ENCODE measurements at places on chromosomes 3 and 15.

DNA sequence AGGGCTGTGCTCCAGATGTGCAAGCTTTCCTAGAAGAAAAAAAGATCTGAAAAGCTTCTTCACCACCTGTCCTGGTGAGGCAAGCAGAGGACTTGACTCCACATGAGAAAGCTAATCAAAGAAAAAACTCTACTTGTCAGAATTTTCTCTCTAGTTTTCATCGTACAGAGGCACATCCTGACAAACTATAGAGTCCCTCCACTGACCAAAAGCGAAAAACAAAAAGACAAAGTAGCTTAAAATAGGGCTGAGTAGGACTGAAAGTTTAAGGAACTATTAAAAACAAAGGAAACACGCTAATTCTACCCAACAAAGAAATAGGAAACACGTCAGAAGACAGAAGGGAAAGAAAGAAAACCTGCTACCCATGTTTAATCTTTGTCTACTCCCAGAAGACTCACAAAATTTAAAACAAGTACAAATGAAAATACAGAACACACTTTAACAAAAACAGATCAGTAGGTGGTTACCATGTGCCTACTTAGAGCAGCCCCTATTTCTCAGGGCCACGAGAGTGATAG lies 26.5 kb downstream of the NANOGP8 start:
- DNase-seq, result no peak

DNA sequence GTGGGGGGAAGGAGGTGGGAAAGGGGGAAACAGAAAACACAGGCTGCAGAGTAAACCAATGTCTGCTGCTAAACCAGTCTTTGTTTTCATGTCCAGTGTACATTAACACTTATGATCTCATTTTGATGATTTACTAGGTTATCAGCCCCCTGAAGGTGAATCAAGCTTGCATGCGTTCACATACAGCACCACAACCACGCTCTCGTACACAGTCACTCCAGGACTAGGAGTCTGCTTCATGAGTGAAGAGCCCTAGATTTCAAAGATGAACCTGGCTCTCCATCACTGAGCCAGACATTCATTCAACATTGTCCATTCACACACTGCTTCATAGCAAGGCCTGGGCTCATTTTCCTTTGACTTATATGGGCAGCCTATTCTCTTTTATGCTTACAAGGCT lies 51.7 kb upstream of the TRIM59 start:
- DNase-seq, result no peak

DNA sequence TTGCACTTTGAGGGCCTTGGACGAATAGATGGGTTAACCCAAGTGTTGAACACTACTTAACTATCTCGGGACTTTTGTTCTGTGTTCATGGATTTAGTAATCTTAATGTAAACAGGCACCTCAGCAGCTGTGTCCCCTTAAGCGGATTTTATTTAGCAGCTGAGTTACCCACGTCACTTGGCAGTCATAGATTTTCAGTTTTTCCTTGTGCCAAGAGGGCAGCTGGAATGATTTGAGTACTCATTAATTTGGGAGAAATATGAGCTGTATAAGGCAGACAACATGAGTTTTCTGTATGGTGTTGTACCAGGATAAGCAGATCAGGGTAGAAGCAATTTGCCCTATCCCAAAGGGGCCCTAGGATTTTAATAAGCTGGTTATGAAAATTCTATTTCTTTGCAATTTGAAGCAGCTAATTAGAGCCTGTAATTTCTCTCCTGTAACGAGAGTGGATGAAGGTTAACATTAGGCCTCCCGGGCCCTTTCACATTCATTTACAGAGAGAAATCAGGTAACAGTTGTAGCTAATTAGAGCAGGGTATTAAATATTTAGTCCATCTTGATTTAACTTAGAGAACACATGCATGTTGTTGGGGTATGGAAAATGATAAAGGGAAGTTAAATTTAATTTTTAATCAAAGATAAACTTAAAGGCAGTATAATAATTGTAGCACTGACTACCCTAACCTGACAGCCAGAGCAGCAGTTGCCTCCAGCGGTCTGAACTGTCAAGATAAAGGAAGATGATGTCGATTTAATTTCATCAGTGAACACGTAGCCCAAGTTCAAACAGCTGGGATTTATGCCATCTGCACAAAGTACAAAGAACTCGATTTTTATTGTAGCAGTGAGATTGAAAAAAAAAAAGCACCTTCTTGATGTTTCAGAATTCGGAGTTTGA lies 194.5 kb downstream of the LRTM1 start:
- no peak for DNase-seq

- no peak for DNase-seq
Measured at GRCh38 chr3:107911337-107912000, 179.4 kb downstream of the CD47 start.

GRCh38 chr3:113218681-113219045 lies 7.3 kb downstream of the BOC start:
- DNase-seq, result no peak

DNA sequence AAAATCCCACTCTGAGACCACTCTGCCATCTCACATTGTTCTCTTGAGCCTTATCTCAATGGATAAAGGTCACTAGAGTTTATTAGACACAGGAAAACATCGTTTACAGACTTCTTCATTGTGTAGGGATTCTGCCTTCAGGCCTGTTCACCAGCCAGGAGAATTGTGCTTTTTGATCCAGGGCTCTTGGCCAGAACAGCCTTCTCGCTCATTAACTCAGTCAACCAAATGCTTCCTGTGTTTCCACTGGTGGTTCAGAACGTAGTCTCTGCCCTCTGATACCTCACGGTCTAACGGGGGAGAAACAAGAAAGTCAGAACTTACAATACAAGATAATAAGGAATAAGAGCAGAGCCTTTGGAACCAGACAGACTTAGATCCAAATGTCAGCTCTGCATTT lies 54.2 kb upstream of the TSEN2 start:
- no peak for DNase-seq

DNA sequence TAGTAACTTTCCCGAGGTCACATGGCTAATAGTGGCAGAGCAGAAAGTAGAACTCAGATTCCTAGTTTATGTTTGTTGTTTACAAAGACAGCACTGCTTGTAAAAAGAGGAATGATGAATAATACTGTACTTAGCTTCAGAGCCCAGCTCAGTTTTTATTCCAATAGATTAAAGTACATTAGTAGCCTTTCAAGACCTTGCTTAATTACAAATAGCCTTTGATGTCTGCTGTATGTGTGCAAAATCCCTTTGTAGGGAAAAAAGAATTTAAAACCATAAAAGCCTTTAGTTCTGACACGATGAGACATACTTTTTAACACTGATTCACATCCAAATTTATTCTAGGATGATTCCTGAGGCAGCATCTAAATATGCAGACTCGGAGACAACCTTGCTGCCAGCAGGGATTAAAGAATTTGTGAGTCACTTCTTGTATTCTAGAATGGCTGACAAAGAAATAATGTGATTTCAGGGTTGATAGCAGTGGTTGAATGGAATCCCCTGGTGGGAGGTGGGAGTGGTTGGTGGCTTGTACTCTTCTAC lies 324.2 kb upstream of the TGFBR2 start:
- DNase-seq, result no peak

DNA sequence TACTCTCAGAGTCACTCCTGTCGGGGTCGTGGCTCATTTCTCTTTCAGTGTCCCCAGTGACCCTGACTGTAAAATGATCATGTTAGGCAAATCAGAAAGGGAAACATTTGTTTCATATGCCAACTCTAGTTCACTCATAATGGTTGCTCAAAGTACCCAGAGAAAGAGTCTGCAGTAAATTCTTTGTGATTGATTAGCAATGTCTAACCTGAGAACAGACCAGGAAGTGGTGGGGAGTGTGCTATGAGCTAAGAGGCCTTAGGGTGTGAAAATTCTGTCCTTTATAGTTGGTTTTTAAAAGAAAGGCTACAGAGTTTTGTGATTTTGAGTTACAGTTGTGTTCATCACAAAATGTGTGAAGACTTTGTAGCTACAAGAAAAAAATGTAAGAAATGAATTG lies 108.9 kb downstream of the EDEM1 start:
- no peak for DNase-seq

DNA sequence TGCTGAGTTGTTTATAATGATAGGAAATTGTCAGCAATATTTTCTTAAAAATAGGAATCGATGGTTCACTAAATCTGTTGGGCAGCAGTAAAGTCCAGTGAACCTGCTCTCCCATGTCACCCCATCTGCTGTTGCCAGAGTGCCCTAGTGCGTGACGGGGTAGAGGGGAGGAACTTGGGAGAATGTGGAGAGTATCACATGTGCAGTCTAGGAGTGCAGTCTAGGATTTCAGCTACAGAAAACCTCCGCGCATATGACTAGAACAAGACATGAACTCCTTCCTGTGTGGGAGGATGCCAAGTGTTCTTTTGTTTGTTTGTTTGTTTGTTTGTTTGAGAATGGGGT lies 74.6 kb upstream of the ACAD9 start:
- DNase-seq, result no peak

DNA sequence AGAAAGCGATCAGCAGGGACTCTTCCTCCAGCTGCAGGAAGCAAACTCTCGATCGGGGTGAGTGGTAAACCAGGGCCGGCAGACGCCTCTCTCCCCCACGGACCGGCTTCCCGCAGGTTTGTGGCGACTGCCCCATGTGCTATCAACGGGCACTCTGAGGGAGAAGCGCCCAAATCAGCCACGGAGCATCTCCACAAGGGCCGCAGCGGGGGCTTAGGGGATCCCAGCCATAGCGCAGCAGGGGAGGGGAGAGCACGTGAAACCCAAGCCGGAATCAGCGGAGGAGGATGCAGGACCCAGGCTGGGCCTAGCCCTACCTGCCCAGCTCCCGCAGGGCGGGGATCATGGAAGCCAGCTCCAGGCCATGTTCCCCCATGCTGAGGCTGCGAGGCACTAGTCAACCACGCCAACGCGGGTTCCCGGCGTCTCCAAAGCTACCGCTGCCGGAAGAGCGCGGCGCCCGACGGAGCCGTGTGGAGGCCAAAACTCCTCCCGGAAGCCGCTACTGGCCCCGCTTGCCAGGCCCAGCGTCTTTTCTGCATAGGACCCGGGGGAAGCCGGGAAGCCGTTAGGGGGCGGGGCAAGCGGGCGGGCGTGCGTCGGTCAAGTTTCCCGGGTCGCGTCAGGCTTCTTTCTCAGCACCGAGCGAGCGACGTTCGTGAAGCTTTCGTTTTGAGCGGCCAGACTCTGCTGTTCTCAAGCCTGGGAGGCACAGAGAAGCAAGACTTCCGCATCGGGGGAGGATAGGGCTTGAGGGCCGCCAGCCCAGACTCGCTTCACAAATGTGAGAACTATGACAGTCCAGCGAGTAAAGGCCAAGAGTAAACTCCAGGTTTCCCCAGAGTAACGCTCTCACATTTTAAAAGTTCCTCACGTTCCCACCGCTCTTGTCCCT lies at the start of gene ATR:
Gene ATR (minus strand): TSS at position 405 of the 895 bp plus-strand sequence. CDS start 29 bp downstream, at position 376.
- peak; percentile 98 for DNase-seq

Measured in activated CD4-positive, alpha-beta T cell treated with anti-CD3 and anti-CD28 coated beads, Interleukin-10, Interleukin-2, amounts not matched to agents 100 ng/mL and 50 ng/mL, durations not matched to agents 16 hours and 8 hours (primary cell).